T-helper 1 cell (primary cell): ENCODE measurements at places on chromosomes 6 and 20.

- DNase-seq = no peak
Observed at GRCh38 chr20:25270829-25271251, 23.0 kb downstream of the PYGB start.

DNA sequence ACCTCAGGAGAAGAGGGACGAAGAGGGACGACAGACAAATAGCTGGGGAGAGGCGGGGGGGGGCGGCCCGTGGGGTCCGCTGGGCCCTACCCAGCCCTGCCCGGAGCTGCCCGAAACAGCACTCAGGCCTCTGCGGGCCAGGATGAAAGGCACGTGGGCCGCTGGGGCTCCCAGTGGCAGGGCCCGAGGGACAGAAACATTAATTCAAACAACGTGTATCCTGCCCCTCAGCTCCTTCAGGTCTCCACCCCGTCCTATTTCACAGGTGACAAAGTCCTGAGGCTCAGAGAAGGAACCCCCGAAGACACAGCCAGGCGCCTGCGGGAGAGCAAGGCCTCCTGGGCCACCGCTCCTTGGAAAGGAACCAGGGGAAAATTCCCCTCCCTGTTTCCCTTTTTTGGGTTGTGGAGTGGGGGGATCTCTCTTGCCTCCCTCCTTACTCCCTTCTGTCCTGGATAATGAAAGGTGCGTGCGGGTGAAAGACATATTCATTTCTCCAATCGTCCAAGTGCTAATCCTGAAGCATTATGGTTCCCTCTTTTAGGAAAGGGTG lies 93.3 kb downstream of the RNASET2 start:
- no peak for DNase-seq

GRCh38 chr6:23137611-23138010 lies 568.2 kb downstream of the HDGFL1 start:
- DNase-seq = no peak

GRCh38 chr6:33313105-33313708 lies 671 bp downstream of the TAPBP start:
- DNase-seq = peak; percentile 21

DNA sequence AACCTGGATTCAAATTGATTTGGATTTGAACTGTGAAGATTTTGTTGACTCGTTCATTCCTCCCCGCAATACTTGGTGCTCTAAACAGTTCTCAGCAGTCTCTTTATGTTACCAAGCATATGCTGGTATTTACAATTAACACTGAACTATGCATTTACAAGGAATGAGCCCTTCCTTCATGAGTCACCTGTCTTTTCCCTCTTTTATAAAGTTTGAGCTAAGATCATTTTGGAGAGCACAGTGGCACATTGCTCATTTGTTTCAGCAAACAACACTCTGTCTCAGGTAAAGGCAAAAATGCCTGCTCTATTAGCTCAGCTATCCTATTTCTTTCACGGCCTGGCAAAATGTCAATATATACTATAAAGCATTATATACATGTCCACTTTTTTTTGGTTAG lies 285.4 kb downstream of the PHACTR1 start:
- DNase-seq = no peak

- DNase-seq = no peak
Observed at GRCh38 chr6:101747160-101747559, 353.7 kb downstream of the GRIK2 start.

- DNase-seq = no peak
Observed at GRCh38 chr6:24974182-24975171, 38.7 kb upstream of the RIPOR2 start.

DNA sequence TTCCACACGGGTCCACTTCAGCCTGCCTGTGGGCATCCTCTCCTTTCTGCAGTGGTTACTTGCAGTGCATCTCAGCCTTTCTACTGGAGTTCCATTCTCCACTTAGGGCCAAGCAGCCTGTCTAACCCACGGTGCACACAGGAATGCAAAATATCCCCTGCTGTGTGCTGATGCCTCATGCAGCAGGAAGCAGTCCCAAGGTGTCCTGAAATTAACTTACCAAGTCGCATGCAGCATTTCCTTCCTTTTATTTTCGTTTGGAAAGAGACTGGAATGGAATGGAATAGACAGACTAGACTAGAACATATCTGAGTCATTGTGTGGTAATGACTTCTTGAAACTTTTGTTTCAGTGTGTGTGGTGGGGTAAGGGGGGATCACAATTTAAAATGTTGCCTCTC lies 25.9 kb upstream of the FOXQ1 start:
- no peak for DNase-seq

- no peak for DNase-seq
Observed at GRCh38 chr20:12610871-12611270, 397.9 kb upstream of the SPTLC3 start.

GRCh38 chr6:22444330-22444729 lies 125.0 kb upstream of the HDGFL1 start:
- DNase-seq = no peak

DNA sequence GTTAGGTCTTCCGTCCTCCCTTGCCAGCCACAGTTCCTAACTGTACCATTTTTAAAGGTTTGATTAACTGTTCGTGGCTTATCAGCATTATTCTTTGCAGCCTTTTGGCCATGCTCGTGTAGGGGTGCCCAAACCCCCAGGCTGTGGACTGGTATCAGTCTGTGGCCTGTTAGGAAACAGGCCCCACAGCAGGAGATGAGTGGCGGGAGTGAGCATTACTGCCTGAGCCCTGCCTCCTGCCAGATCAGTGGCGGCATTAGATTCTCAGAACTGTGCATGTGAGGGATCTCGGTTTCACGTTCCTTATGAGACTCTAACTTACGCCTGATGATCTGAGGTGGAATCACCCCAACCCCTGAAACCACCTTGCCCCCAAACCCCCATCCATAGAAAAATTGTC lies 79.3 kb downstream of the TBC1D7 start:
- DNase-seq = no peak

GRCh38 chr20:46350201-46350985 lies 42.1 kb upstream of the CDH22 start:
- no peak for DNase-seq

DNA sequence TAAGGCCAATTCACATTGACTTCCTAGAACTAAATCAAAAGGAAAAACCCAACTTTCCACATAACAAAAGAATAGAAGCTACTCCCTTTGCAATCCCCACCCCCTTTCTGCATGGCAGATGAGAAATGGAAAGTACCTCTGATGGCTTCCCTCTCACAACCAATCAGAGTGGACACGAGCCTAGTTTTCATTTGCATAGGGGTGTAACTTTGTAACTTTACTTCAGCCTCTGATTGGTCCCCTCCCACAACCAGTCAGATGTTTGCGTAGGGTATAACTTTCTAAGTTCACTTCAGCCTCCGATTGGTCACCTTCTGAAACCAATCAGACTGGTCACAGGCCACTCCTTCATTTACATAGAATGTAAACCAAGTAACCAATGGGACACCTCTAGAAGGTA lies 328.5 kb downstream of the CDH26 start:
- no peak for DNase-seq

DNA sequence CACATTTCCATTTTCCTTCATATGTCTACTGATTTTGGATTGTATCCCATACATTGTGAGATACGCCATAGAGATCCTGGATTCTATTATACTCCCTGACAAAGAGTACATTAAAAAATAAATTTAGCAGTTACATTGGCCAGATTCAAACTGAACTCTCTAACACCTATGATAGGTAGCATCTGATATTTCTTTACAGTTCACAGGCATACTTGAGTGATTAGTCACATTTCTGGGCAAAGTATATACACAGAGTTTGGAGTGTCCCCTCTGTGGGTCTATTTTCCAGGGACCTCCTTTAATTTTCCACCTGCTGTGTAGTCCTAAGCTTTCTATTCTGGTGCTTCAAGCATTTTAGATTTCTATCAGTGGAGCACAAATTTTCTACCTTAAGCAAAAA lies 96.4 kb downstream of the TBC1D32 start:
- no peak for DNase-seq

GRCh38 chr6:35688605-35689322 lies at the start of gene FKBP5:
FKBP5 (minus strand) TSS chr6:35688915; CDS start chr6:35642824, 46,091 bp downstream.
- peak; percentile 82 for DNase-seq

GRCh38 chr20:1687053-1687452 lies 29.5 kb upstream of the SIRPG start:
- no peak for DNase-seq

DNA sequence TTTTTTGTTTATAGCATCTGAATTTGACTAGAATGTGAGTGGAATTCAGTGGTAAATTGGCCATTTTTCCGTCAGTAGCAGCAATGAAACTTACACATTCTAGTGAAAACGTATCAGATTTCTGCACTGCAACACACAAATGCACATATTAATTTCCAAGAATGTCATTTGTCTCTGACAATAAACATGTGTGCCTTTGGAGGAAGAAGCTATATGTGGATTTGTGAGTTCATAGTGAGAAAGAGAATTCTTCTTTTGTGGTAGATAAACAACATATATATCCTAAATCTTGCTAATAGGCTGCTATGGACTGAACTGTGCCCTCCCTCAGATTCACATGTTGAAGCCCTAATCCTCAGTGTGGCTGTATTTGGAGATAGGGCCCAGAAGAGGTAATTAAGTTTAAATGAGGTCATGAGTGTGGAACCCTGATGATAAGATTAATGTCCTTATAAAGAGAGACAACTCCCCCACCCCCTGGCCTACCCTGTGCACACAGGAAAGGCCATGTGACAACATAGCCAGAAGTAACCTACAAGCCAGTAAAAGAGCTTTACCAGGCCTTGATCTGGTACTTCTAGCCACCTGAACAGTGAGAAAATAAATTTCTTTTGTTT lies 200.2 kb upstream of the EYA4 start:
- DNase-seq = no peak

DNA sequence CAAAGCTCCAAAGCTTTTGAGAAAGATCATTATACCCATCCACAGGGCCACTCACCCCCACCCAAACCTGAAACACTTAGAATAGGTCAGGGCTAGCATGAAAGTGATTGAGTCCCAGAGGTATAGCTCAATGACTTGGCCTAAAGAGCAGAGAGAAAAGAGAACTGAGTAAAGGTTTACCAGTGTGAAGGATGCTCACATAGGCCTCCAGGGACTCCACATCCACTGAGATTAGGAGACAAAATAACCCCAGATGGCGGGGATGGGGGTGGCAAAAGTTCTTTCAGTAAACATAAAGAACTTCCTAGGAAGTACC lies 12.2 kb downstream of the SAYSD1 start:
- no peak for DNase-seq

GRCh38 chr6:41470029-41470330 lies 76.2 kb upstream of the FOXP4 start:
- DNase-seq = no peak

DNA sequence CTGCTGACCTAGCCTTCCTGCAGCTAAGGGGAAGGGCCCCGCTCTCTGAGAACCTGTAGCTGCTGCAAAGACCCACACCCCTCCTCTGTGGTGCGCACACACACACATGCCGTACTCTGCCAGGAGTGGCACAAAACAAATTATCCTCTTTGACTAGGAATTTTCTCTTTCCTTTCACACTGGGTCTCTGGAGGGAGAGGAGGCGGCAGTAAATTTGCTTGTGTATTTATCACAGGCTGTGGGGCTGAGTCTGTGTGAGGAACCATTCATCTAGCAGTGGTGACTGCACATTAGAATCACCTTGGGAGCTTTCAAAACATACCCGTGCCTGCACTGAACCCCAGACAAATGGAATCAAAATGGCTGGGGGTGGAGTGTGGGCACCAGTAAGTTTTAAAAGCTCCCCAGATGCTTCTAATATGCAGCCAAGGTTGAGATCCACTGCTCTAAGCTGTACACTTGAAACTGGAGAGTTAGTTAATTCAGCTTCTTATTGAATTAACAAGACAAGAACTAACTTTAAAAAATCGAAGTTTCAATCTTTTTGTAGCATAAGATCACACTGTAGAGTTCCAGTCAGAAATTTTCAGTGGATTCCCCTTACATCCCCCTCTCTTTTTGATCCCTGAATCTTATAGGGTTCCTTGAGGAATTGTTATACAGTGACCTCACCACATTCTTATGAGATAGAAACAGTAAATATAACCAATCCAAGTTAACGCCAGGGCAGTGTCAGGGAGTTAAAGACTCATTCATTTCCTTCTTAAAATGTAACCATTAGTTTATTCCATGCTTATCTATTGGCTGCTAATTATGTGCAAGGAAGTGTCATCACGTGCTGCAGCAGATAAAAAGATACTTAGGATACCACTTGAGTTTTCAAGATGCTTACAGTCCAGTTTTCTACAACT lies 29.8 kb upstream of the GMDS start:
- DNase-seq = no peak

GRCh38 chr6:144681334-144681733 lies 396.2 kb downstream of the UTRN start:
- DNase-seq = no peak

DNA sequence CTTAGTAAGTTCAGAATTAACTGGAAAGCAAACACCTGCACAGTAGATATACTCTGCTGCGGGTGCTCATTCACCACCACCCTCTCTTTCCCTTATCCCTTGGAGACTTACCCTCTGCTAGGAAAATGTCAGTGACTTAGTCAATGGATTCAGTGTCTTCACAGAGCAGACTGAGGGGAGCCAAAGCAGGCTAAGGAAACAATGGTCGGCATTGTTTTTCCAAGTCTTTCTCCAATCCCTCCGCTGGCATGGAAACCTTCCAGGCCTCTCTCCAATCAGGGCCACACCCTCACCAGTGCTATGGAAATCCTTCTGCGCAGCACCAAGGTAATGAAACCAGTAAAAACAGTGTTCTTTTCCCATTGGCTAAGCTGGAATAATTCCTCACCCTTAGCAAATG lies 531.2 kb downstream of the TFAP2B start:
- no peak for DNase-seq

GRCh38 chr20:20083807-20084206 lies 31.5 kb downstream of the CFAP61 start:
- no peak for DNase-seq

GRCh38 chr20:37243937-37244571 lies 17.6 kb downstream of the GHRH start:
- no peak for DNase-seq

GRCh38 chr20:40654876-40655275 lies 34.2 kb downstream of the MAFB start:
- no peak for DNase-seq

DNA sequence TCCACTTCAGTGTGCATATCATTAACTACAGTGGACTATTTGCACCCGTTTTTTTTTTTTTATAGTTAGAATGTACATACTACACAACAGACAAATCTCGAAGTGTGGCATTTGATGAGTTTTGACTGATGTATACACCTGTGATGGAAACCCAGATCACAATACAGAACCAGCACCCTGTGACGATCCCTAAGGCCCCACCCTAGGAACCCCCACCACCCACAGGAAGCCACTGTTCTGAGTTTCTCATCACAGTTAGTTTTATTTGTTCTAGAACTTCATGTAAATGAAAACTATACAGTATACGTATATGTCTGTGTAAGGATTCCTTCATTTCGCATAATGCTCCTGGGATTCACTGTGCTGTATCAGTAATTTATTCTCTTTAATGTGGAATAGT lies 102.8 kb downstream of the IRF4 start:
- DNase-seq = no peak
